Right ventricle myocardium inferior (tissue), 1 donor: ENCODE measurements at places on chromosomes 13 and 19. TPM values are rescaled to one million over a fixed set of nuclear protein-coding genes. Genes with fewer than 3 reads are reported as not detected.

NAPSA gene
- total RNA-seq, result 0.27 TPM

- DNase-seq, result no peak
These were observed 109.4 kb downstream of the SACS start for GRCh38 chr13:23323946-23324709.

- DNase-seq, result peak; percentile 41
These were observed 8.2 kb downstream of the YIPF2 start for GRCh38 chr19:10920288-10920655.

DNA sequence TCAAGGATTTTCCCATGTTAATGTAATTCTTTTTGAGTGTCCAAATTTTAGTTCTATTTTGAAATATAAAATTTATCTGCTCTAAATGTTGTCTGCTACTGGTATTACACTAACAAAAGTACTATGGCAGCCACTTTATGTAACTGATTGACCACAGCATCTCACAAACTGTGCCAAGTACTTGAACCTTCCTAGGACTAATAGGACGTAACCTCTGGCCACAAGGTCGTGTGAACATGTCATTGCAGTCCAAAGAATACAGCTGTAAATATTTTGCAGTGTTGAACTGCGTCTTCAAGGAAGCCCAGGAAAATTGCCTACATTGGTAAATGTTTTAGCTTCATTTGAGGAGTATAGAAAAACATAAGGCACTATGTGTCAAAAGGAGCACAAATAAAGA, 1.9 kb downstream of the KCTD4 start:
- DNase-seq, result no peak

DNA sequence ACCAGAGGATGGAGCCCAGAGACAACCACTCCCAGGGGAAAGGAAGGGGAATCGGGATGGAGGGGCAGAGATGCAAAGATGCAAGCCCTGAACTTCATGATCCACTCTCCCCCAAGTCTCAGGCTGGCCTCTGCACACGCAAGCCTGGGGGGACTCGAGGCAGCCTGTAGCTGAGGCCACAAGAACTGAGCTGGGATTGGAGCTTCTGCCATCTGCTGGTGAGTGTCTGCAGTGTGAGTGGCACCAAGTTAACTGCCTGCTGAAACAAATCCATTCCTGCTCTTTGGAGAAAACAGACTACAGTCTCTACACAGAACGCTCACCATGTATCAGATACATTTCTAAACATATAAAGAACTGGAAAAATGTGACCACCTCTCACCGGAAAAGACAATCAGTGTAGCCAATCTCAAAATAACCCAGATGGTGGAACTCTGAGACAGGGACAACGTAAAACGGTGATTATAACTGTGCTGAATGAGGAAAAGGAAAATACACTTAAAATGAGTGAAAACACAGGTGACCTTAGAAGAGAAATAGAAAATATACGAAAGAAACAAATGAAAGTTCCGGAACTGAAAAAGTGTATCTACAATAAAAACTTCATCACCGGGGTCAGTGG, 62.1 kb downstream of the KLF2 start:
- peak; percentile 61 for DNase-seq

- no peak for DNase-seq
These were observed 176.4 kb downstream of the KCTD12 start for GRCh38 chr13:76709851-76710250.

DNA sequence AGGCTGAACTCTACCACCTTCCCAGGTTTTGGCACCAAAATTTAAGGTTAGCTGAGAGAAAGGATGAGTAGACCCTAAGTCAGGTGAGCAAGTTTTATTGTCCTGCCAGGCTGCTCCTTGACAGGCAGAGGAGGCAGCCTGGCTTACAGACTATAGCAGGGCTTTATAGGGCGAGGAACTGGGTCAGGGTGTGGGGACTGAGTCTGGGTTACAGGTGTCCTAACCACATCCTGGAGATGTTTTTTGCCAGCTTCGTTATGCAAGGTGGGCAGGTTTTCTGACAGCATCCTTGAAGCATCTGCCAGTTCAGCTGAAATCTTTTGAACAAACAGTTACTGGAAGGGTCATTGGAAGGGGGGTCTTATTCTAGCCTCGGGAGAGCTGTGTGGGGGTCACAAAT, 905.7 kb upstream of the SLITRK5 start:
- DNase-seq, result no peak

- DNase-seq, result no peak
These were observed 265.1 kb upstream of the DACH1 start for GRCh38 chr13:72132075-72132474.
